AML-193 (cell line): ENCODE measurements at places on chromosomes 4 and X.

DNA sequence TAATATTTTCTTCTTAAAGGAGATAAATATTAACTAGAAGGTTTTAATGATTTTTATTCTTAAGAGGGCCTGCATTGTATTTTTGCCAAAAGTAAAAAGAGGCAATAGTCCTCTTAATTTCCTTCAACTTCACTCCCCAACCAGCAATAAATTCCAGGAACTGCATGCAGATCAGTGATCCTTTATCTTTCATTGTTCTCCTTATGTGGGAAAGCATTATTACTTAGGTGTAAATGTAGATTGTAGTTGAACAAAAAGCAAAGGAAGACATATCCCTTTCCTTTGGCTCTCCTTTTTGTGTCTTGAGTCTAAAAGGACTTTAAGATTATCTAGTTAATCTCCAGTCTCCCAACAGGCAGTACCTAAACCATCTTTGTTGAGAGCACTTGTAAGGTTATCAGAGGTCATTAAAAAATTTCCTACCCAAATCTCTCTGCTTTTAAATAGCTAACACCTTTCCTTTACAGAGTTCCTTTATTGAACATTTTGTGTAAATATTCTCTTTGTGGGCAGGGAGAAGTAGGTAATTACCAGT is 55.3 kb downstream of the RAPGEF2 start:
- DNase-seq = no peak

DNA sequence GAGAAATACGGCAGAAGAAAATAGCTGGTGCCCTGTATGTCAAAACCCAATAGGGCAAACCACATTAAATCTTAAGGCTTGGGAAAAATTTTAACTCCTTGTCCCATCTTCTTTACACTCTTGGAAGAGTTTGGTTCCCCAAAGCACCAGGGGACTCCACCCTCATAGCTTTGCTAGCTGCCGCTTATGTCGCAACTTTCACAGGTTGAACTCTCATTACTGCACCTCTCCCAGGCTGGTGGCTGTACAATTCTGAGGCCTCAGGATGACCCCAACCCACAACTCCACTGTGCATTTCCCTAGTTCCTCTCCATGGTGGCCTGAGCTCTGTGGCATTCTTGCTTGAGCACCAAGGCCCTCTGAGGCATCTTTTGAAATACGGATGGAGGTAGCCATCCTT is 1478.8 kb downstream of the FAM133A start:
- no peak for DNase-seq

DNA sequence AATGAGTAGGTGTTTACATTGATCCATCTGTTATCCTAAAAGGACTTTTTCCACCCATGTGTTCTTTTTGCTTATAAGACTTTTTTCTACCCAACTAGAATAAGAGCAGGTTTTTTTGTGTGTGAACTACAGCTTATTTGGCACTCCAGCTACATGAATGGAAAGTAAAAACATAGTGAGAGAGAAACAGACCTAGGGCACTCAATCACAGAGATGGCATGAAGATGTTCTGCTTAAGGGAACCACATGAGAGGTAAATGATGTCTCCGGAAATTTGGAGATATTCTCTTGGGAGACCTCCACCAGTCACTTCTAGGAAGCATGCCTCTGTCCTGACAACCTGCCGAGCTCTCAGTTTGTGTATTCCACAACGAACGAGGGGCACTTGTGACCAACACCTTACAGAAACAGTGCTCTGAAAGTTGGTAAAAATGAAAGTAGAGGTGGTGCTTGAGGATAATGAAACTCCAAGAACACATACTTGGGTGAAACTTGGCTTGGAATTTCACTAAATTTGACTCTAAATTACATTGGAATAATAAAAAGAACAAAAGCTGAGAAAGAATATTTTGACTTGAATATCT is 788.4 kb upstream of the GALNTL6 start:
- no peak for DNase-seq

DNA sequence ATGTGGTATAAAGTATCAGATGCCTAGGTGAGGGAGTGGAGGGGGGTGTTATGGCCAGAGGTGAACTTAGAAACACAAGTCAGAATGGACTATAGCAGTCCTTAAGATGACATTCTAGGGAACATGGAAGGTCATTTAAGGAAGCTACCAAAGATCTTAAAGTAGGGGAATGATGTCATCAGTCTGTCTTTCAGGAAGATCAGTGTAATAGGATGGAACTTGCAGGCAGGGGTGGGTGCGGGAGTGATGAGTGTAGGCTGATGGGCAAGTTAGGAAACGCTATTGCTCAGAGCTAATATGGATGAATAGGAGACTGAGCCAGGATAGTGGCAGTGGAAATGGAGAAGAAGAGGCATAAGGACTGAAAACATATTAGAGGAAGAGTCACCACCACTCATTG is 27.5 kb upstream of the CWH43 start:
- no peak for DNase-seq

DNA sequence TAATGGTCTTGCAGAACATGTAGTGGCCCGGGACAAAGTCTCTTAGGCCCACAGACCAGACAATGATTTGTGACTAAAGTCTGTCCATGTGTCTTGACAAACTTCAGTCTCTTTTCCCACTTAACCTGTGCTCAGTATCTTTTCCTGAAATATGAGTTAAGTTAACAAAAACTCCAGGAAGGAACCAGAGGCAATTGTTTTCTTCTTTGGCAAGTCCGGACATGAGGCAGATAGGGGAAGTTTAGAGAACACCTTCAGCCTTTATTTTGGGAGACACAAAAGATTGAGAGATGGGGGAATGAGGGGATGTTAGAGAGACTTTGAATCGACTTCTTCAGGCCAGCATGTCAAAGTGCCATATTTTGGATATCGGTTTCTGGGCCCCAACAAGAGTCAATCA is 80.2 kb upstream of the FRMPD4 start:
- DNase-seq = no peak

- DNase-seq = no peak
Measured at GRCh38 chrX:55742649-55743048, 25.1 kb downstream of the RRAGB start.

GRCh38 chr4:77905651-77906263 is 43.1 kb downstream of the MRPL1 start:
- no peak for DNase-seq

GRCh38 chr4:121863799-121864198 is 6.5 kb downstream of the BBS7 start:
- DNase-seq = no peak
